ENCODE measurements at places on chromosomes 12 and 14. TPM values are rescaled to one million over a fixed set of nuclear protein-coding genes. Genes with fewer than 3 reads are reported as not detected.

DNA sequence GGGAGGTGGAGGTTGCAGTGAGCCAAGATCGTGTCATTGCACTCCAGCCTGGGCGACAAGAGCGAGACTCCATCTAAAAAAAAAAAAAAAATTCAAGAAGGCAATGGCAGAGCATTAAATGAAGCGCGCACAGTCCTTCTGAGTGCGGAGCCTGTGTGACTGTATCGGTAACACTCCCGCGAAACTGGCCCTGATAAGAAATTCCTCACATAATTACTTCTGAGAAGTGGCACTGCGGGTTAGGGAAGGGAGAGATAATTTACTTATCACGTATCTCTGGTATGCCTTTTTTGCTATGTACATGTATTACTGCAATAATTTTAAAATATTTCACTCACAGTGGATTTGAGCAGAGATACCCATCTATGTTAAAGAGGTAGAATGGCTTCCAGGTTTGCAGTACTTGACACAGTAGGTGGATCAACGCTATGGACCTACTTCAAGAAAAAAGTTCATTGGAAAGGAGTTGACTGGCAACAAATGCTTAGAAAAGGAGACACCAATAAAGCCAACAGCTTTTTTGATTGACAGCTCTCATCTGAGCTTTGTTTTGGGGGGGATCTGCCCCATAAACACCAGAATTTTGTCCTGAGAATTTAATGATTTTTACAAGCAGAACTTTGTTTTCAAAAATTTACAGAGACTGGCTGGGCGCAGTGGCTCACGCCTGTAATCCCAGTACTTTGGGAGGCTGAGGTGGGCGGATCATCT, 29.2 kb upstream of the SPTLC2 start:
- H3K4me1 ChIP-seq, result no peaks in the 10 kb centered on the region
- H3K4me3 ChIP-seq, result no peak overlapping the region
- H3K27me3 ChIP-seq, result no peaks in the 10 kb centered on the region

DNA sequence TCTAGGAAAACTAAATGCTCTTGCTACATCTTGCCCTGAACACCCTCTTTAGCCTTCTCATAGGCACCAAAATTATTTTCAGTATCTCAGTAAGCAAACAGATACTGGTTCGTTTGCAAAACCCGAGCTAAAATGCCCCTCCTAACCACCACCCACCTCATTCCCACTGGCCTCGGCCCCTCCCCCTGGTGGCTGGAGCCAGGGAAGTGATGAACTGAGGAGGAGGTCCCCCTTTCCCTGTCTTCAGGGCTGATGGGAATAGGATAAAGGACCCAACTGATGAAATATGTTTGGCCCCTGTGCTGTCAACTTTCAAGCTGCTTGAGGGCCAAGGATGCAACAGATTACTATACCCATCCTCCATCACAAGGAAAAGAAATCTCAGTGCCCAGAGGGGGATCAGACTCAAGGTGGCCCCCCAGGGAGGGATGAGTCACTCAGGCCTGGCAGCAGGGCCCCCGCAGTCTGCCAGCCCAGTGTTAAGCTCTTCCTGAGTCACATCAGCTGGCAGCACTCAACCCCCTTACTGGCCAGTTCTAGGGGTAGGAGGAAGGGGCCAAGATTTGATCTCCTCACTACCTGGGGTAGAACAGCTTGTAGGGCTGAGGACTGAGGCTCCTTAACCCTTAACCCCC, 1.7 kb downstream of the ANKRD52 start:
- H3K27ac ChIP-seq, result no peak overlapping the region
- no peak overlapping the region for H3K4me3 ChIP-seq
- H3K4me1 ChIP-seq, result peaks cover 30% of the 10 kb centered on the region
- peaks cover 50% of the 10 kb centered on the region for H3K36me3 ChIP-seq
- no peaks in the 10 kb centered on the region for H3K27me3 ChIP-seq

DNA sequence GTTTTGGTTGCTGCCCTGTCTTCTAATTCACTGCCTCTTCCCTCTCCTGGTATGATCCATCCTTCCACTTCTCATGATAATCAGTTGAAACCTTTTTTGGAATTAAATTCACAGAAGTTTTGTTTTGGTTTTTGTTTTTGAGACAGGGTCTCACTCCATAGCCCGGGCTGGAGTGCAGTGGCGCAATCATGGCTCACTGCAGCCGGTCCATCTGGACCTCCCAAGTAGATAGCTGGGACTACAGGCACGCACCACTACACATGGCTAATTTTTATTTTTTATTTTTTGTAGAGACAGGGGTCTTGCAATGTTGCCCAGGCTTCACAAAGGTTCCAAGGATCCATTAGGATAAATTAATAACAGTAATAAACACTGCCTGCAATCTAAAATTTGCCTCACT, 164.3 kb downstream of the PRKCH start:
- no peak overlapping the region for H3K27ac ChIP-seq
- DNase-seq, result no peak
- H3K4me1 ChIP-seq, result peaks cover 20% of the 10 kb centered on the region
- no peaks in the 10 kb centered on the region for H3K36me3 ChIP-seq

DNA sequence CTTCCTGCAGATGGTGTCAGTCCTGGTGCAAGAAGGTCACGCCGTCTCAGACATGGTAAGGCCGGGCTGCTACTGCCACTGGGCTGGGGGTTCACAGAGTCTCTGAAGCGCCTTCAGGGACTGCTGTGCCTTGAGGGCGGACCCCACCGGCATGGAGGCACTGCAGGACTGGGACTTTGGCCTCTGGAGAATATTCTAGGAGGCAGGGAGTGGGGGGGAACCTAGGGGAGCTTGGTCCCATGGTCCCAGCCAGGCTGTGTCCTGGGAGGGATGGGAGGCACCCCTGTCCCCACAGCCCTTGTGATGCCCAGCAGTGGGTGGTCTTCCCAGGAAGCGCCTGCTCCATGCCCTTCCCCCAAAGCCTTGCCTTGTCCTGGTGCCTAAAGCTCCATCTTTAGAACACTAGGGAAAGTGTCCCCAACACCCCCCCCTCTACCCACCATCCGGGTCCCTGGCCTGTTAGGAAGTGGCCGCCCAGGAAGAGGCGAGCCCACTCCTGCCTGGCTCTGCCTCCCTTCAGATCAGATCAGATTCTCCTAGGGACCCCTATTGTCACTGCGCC, 1.5 kb downstream of the AMN start:
- H3K27ac ChIP-seq, result no peak overlapping the region
- peaks cover 21% of the 10 kb centered on the region for H3K4me1 ChIP-seq
- H3K27me3 ChIP-seq, result peaks cover 8% of the 10 kb centered on the region
- H3K4me3 ChIP-seq, result no peak overlapping the region
- no peaks in the 10 kb centered on the region for H3K36me3 ChIP-seq

GRCh38 chr12:18158774-18159557, 69.0 kb upstream of the RERGL start:
- no peak overlapping the region for H3K27ac ChIP-seq
- no peak overlapping the region for H3K4me3 ChIP-seq
- peak; percentile 27 for DNase-seq
- no peaks in the 10 kb centered on the region for H3K4me1 ChIP-seq

- no peaks in the 10 kb centered on the region for H3K27me3 ChIP-seq
- H3K4me1 ChIP-seq, result no peaks in the 10 kb centered on the region
- H3K36me3 ChIP-seq, result peaks cover 4% of the 10 kb centered on the region
- no peak overlapping the region for H3K4me3 ChIP-seq
Observed at GRCh38 chr12:1403417-1403816, 191.0 kb downstream of the FBXL14 start.

The MON2 gene
- total RNA-seq, result 47.5 TPM
